ENCODE measurements at places on chromosomes 6 and 20.

GRCh38 chr20:47843886-47844567, 58.7 kb upstream of the SULF2 start:
- DNase-seq = no peak

DNA sequence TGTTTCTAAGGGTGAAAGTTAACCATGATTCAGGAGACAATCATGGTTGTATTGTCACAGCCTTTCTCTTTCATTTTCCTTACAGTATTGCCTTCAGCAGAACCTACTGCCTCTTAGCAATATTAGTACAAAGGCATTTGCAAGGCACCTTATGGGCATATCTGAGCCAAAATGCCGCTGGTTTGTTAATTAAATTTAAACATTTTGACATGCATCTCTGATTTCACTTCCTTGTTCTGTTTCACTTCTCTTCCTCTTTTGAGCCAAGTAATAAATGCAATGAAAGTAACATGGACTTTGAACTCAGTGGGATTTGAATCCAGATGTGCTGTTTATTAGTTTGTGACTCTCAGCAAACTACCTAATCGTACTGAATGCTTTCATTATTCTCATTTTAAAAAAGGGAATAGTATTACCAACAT, 467.4 kb upstream of the CITED2 start:
- no peak for DNase-seq

DNA sequence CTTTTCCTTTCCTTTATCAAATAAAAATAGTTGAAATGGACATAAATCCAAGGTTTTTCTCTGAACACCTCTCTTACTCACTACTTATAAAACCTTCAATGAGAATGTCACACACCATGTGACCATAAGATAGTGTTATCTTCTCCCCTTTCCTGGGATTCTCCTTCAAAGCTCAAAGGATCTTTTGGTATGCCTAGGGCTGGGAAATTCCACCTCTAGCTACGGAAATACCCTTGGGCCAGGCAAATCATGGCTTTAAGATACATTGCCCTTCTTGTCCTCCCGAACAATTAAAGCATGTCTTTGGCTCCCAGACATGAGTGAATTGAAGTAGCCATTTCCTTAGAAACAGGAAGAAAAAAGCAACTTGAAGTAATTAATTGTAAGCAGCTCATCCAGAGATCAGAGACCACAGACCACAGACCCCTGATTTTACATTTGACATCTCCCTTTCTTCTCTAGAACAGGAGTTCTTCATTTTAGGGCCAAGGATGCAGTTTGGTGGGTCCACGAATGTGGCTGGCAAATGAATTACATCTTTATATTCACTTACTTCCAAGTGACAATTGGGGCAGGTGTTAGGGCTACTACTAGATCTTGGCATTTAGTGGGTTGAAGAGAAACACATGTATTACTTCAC, 4.1 kb downstream of the PLCB4 start:
- DNase-seq = no peak

GRCh38 chr6:13668291-13668928, 43.2 kb downstream of the RANBP9 start:
- no peak for DNase-seq

- no peak for DNase-seq
Measured at GRCh38 chr6:149221774-149222070, 95.8 kb upstream of the TAB2 start.

- DNase-seq = no peak
Measured at GRCh38 chr6:125486881-125487280, 185.1 kb upstream of the HDDC2 start.

- no peak for DNase-seq
Measured at GRCh38 chr6:31193206-31193605, 22.7 kb upstream of the POU5F1 start.

- DNase-seq = no peak
Measured at GRCh38 chr6:164121527-164121926, 707.0 kb downstream of the QKI start.
